NCI-H446 treated with DMSO at 0.1 percent for 48 hours (cell line): ENCODE measurements at places on chromosomes 3 and 15.
A peak's percentile ranks its signal among the peaks of the same experiment; 100 is the strongest.

GRCh38 chr3:169117264-169117663 lies 546.2 kb downstream of the MECOM start:
- no peak for DNase-seq

GRCh38 chr3:118938183-118938961 lies 96.3 kb downstream of the IGSF11 start:
- DNase-seq: no peak

DNA sequence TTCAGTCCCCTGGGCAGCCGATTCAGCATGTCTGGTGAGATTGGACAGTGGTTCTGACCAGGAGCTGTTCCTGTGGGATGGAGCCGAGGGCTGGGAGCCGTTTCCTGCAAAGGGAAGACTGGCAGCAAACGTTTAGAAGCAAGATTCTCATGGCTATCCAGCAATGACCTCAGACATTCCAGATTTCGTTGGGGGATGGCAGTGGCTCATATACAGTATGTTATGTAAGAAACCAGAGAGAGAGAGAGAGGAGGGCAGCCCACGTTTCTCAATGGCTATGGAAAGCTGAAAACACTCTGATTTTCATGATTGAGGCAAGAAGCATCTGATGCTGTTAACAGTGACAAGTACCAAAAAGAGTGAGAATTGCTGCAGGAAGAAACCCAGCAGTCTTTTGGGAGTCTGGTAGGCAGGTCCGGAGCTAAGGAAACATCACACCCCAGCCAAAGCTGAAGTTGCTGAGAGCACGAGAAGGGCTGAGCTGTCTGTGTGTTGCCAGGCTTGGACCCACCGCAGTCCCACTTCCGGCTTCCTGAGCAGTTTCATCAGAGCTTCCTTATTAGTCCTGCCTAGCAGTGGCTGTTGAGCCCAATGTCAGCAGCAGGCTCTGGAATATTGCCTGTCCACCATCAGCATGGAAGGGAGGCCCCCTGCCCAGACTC lies 25.6 kb upstream of the VPS8 start:
- DNase-seq: no peak

GRCh38 chr3:52787672-52788625 lies 6.6 kb upstream of the ITIH3 start:
- no peak for DNase-seq

- no peak for DNase-seq
Observed at GRCh38 chr3:32848215-32848614, 30.4 kb downstream of the TRIM71 start.

DNA sequence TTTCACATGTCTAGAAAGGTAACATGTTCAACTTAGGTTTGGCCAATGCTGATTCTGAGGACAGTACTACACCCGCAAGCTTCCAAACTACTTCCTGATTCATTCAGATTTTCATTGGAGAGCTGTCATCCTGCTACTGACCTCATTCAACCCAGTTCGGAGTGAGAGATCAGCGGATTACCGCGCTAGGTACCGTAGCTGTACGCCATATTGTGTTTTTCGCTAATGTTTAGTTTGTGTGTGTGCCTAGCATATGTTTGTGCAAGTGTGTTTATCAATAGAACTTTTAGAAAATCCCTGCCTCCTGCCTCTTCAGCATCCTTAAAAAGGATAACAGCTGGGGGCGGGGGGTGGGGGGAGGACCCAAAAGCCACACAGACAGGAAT lies 1.1 kb downstream of the ZBTB20 start:
- DNase-seq: peak; percentile 74

- DNase-seq: no peak
Observed at GRCh38 chr15:77285057-77285997, 134.6 kb downstream of the PEAK1 start.

DNA sequence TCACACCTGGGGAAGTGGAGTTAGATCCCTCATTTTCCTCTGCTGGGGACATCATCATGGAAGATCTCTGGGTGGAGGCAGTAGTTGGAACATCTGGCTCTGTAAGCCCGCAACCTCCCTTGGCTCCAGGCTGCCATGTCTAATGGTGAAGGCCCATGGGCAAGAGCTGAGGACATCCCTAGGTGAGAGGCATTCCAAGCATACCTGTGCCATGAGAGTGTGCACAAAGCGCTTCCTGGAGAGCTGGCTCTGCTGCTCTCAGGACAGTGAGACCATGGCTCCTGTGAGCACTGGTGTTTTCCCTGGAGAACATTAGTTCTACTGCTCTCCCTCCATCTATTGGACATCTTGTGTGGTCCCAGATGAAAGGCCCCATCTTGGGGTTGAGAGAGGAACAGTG lies 7.7 kb downstream of the MAPKAPK3 start:
- DNase-seq: no peak

GRCh38 chr3:141553055-141553454 lies 66.2 kb downstream of the RASA2 start:
- DNase-seq: no peak

- DNase-seq: no peak
Observed at GRCh38 chr3:167740961-167741587, 5.6 kb downstream of the SERPINI1 start.

DNA sequence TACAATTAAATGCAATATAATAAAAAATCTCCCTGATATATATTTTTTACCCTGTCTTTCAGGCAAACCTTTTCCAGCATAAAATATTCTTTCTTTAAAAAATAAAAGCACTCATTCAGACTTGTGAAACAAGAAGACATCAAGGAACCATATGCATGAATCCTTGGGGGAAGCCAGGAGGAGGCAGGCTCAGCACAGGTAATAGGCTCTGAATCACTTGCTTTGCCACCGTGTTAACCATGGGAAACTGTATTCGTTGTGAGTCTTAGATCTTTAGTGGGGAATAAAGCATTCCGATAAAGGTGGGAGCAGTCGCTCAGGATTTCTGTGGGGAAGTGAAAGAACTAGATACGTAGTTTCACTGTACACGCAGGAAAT lies 42.4 kb downstream of the FBN1 start:
- DNase-seq: no peak

- no peak for DNase-seq
Observed at GRCh38 chr15:56232058-56232457, 11.6 kb downstream of the RFX7 start.

DNA sequence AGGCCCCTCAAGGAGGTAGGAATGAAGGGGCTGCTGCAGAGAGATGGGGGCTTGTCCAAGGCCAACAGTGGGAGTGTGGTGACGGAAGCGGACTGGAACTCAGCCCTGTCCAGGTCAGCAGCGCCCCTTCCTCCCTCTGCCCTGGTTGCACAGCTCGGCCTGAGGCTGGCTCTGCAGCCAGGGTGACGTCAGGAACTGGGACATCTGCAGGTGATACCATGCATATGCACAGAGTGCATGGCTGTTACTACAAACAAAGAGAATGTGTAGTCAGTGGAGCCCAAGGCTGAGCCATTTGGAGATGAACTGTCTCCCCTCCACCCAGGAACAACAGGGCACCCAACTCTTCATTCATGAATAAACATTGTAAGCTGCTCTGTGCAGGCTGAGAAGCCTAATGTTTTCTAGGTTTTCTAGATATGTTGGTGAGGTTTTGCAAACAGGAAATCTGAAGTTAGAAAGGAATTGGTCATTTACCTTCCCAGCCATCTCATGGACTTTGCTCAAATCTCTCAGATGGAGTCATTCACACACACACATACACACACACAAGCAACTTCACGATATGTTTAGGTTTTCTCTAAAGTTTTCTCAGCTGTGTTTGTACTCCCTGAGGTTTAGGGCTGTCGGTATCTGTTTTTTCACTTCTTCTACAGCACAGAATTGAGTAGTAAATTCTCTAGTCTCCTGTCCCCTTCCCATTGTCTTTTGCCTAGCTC lies 117.2 kb downstream of the TLE3 start:
- DNase-seq: no peak

- no peak for DNase-seq
Observed at GRCh38 chr3:107892955-107893624, 197.7 kb downstream of the CD47 start.

DNA sequence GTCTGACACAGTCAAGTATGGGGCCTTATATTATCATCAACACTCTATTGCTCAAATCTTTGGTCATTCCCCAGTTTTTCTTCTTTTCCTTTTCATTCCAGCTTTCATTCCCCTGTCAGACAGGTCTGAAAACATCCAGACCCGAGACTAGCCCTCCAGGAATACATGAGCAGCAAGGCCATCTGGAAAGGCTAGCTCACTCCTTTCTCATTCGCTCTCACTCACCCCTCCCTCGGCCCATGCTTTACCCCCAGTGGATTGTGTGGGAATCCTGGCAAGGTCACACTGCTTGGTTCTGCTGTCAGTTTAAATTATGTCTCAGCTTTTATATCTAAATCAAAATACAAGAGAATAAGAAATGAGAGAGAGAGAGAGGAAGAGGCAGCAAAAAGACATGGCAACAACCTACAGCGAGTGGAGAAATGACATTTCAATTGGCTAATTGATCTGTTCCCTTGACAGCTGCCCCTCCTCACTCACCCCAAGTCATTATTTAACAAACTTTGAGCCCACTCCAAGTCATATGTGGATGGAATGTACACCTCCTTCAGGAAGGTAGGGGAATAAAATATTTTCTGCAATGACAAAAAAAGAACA lies 962.2 kb downstream of the TUSC7 start:
- no peak for DNase-seq

GRCh38 chr15:70351391-70351790 lies 253.7 kb upstream of the TLE3 start:
- DNase-seq: no peak

GRCh38 chr3:54067055-54067698 lies 55.2 kb upstream of the CACNA2D3 start:
- DNase-seq: no peak

DNA sequence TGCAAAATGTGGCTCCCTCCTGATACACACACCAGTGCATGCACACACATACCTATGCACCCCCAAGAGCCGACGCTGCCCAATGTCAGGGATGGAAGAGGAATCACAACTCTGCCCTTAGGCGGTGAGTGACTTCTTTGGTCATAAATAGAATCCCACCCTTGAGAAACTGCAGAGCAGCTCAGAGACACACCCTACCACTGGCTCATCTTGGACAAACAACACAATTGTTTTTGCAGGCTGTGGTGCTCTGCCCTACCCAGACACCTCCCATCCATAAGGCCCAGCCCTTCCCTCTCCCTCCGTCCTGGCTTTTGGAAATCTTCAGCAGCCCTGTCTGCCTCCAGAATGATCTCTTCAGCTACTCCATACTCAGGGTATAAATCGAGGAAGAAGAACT lies 73.8 kb upstream of the HRH1 start:
- DNase-seq: no peak

- no peak for DNase-seq
Observed at GRCh38 chr15:50463423-50464358, 39.5 kb downstream of the USP8 start.
